SHP77 (cell line): ENCODE measurements at places on chromosomes 16 and 17.

GRCh38 chr16:1325261-1325660 is 8.2 kb upstream of the BAIAP3 start:
- no peak for DNase-seq

- DNase-seq: no peak
Observed at GRCh38 chr16:14071576-14072271, 605 bp downstream of the MRTFB start.

- no peak for DNase-seq
Observed at GRCh38 chr17:46929413-46929812, 6.5 kb downstream of the GOSR2 start.

- peak; percentile 7 for DNase-seq
Observed at GRCh38 chr16:20849589-20850390, 43.5 kb downstream of the REXO5 start.

GRCh38 chr16:4395055-4395726 is 21.2 kb downstream of the CORO7 start:
- DNase-seq: no peak

GRCh38 chr17:2049333-2050299 is 5.3 kb upstream of the HIC1 start:
- peak; percentile 60 for DNase-seq

- DNase-seq: no peak
Observed at GRCh38 chr17:50137042-50137441, 7.1 kb upstream of the SAMD14 start.

DNA sequence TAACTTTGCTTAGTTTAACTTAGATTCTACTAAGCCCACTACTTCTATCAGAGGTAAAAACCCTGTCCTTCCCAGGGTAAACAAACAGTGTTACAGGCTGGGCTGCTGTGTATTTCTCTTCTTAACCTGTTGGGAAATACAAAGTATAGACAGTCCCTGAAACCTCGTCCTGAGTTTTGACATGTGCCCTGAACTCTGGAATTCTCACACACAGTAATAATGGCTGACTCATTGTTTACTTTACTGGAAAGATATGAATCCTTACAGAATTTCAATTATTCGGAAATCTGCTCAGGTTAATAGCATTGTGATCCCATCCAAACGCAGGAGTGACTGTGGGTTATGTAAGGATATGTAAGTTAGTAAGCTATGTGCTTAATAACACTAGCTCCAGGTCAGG is 199.1 kb downstream of the TMEM114 start:
- DNase-seq: no peak

GRCh38 chr17:72079700-72080099 is 41.1 kb upstream of the SOX9 start:
- no peak for DNase-seq

DNA sequence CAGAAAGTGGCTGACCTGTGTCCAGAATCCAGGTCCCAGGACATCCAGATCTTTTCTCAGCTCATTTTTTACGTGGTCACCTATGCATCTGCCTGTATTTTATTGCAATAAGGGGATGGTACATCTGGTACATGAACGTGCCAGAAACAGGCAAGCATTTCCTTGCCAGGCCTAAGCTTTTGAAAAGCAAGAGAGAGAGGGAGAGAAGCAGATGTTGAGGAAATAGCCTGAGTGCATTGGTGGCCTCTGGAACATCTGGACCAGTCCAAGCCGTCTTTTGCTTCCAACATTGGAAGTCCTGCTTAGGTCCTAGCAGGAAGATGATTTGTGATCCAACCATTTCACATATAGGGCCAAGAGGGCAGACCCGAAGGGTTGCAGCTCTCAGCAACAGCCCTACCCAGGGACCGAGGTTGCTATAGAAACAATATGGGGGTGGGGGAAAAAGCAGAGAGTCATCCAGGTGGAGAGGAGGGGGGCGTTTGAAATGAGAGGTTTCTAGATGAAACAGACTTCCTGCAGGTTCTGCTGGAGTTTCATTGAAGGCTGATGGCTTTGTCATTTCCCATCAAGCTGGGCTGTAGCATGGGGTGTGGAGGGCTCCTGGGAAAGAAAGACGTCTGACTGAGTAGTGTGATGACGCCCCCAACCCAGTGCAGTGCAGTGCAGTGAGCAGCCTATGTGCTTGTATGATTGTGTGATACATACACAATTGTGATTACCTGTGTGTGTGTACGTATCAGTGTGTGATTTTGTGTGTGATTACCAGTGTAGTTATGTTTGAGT is 61.6 kb downstream of the SHISA6 start:
- DNase-seq: no peak

- DNase-seq: no peak
Observed at GRCh38 chr17:47203984-47204721, 5.0 kb upstream of the MYL4 start.

DNA sequence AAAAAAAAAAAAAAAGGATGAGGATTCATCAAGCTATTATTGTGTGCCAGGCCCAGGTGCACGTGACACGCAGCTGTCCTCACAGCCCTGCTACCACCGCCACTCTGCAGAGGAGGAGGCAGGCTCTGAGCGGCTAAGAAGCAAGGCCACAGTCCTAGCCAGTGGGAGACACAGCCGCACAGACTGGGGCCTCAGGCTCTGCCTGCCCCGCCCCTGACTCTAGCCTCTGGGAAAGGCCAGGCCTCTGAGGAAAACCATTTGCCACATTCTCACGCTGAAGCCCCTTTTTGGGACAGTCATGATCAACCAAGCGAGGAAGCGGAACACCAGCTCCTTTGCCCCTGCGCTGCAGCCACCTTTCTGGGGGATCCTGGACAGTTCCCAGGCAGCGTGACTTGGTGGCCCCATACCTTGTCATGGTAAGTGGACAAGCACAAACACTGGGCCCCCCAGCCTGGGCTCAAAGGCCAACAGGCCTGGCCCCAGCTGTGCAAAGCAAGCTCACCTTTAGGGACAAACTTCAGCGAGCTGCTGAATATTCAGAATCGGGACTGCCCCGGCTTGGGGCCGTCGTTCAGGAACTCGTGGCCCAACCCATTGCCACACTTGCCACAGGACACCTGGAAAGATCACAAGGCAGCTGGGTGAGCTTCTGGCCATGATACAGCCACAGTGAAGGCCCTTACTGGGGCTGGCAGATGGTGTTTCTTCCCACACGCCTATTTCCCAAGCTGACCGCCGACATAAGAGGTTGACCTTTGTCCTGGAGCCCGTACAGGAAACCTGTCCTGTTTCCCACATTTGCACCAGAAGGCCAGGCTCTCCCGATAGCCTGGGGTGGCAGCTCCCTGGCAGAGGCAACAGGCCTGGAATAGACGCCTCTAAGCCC is 2.5 kb downstream of the MSRB1 start:
- DNase-seq: no peak

- DNase-seq: no peak
Observed at GRCh38 chr16:52446080-52446479, 100.9 kb downstream of the TOX3 start.

DNA sequence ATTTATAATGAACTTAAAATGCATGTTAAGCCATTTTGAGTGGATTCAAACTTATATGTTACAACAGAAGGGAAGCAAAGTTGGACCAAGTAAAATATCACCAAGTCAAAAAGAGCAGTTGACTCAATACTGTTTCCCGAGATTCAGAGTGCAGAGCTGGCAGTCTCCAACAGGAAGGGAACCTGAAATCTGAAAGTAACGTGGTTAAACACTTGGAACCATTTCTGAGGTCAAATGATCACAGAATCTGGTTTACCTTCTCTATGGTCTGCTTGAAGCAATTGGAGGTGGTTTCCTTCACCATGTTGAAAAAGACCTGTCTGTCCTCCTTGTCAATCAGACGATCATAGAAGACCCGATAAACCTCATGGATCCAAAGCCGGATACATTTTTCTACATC is 86.5 kb downstream of the LYRM1 start:
- DNase-seq: no peak

- no peak for DNase-seq
Observed at GRCh38 chr17:72719206-72719577, 373.3 kb downstream of the SLC39A11 start.

DNA sequence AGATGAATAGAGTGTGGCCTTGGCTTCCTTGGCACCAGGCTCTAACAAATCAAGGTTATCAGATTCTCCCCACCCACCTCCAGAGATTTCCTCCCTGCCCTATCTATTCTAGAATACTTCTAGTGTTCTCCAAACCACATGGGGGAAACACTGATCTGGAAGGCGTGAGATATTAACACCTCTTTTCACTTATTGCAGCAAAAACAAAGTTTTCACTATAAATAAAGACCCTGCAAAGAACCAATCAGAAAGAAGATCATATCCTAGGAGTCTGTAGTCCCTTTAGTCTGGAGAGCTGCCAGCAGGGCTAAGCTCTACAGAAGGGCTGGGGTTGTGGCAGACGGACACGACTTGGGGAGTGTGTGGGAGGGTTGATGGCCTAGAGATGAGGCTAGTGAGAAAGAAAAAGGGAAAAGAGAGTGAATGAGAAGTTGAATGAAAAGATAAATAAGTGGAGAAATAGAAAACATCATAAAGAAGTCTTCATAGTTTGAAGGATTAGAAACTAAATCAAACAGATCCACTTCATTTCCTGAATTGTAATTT is 8.6 kb upstream of the SKAP1 start:
- DNase-seq: no peak

- no peak for DNase-seq
Observed at GRCh38 chr16:89993971-89994370, 25.3 kb downstream of the DBNDD1 start.

- DNase-seq: no peak
Observed at GRCh38 chr16:87086575-87086974, 230.6 kb downstream of the C16orf95 start.

DNA sequence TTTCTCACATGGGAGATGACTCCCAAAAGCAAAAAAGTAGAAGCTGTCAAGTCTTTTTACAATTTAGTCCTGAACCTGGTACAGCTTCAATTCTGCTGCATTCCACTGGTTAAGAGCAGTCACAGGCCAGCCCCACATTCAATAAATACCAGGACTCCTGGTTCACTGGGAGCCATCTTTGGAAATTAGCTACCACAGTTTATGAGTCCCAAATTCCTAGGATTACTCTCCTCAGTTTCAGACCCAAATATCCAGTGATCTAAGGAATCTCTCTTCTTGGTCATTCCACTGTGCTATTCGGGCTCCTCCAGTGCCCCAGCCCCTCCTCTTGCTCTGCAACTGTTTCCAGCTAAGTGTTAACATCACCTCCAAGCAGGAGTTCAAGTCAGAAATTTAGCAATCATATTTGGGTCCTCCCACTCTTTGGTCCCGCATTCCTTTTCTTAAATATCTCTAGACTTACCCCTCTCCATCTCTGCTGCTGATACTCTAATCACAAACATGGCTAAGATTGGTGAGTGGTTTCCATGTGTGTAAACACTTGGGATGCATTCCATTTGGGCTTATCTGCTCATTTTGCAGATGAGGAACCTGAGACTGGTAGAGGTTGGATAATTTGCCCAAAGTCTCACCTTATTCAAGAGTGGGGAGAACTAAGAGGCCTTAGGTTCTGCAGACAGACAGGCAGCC is 9.6 kb upstream of the WIPF2 start:
- DNase-seq: no peak

DNA sequence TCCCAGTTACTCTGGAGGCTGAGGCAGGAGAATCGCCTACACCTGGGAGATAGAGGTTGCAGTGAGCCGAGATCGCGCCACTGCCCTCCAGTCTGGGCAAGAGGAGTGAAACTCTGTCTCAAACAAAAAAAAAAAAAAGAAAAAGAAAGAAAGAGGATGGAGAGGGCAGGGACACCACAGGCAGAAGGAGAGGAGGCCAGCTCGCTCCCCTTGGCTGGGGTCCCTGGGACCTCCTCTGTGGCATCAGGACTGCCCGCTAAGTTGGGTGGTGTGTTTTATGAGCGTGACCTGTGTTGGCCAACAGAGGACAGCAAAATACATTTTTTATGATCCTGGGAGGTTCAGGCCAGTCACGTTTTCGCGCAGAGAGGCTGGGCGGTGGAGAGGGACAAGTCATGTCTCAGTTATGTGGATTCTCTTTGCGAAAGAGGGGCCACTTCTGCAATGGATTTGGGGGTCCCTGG is 229.6 kb downstream of the MRTFB start:
- DNase-seq: peak; percentile 81

- DNase-seq: no peak
Observed at GRCh38 chr17:12261354-12261753, 240.7 kb downstream of the MAP2K4 start.

GRCh38 chr16:86100205-86101136 is 201.5 kb downstream of the IRF8 start:
- no peak for DNase-seq

DNA sequence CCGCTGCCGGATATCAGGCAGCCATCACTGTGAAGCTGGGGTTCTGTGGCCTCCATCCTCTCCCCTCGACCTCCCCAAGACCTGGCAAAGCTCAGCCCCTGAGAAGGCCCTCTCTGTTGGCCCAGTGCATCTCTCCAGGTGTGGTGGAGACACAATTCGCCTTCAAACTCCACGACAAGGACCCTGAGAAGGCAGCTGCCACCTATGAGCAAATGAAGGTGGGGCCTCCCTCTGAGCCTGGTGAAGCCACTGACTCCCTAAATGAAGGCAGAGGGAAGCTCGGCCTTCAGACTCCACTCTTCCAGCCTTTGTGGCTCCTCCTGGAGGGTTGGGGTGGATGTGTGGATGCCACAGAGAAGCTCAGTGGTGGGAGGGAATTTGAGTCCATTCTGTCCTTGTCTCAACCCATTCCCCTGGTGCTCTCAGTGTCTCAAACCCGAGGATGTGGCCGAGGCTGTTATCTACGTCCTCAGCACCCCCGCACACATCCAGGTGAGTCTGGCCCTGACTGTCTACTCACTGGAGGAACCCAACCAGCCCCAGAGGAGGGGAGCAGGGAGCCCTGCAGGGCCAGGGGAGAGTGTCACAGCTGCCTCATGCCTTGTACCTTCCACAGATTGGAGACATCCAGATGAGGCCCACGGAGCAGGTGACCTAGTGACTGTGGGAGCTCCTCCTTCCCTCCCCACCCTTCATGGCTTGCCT is 1.7 kb upstream of the MRM1 start:
- no peak for DNase-seq

DNA sequence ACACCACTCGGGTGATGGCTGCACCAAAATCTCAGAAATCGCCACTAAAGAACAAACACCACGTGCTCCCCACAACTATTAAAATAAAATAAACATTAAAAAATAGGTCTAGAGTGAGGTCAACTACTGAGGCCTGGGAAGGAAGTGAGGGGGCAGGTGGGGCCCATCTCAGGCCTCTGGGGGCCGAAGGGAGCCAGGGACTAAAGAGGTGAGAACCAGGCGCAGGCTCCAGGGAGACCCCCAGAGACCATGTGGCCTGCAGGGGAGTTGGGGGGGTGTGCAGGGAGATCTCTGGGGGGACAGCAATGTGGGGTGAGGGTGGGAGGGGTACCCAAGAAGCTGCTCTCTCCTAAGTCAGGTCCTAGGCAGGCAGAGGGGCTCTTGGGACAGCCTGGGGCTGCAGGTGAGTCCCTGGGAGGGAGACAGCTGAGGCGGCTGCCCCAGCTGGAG is 111.3 kb upstream of the SMURF2 start:
- no peak for DNase-seq

DNA sequence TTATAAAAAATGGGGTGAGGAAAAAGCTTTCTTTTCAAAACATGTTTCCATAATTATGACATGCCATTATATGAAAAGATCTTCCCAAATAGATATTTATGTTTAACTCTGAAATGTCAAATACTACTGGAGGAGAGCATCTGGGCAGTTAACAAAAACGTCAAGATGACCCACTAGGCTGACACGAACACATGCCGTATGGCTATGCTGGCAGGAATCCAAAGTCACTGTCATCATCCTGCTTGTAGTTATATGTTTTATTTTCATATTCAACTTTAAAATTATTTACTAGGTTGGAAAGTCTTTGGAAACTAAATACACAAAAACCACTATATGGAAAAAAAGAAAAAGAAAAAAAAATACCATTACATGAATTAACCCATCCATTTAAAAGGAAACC is 27.3 kb downstream of the ANKFY1 start:
- peak; percentile 4 for DNase-seq
